ENCODE measurements at places on chromosomes 1 and 21.

DNA sequence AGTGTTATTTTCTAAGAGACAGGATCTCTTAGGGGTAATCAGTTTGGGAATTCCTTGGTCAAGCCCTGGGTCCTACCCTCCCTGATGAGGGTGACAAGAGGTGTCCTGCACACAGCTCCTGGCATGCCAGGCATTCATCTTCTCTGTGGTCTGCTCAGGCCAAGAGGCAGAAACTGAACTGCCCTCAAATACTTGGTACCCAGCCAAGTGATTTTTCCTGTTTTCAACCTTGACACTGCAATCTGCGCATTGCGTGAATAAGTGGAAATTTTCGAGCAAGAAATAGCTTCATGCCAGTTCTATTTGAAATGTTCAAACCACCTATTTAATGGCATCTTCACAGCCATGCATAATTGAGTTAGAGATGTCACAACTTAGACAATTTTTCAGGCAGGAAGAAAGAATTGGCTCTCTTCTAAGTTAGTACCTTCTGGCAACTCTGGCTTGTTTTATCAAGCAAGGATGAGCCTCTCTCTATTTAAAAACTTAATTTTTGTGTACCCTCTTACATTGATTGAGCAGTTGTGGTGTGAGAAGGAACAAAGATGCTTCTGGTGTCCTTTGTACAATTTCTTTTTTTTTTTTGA, 27.0 kb downstream of the DNM3 start:
- DNase-seq, result no peak

GRCh38 chr1:168913711-168914463, 184.9 kb upstream of the DPT start:
- DNase-seq, result no peak

DNA sequence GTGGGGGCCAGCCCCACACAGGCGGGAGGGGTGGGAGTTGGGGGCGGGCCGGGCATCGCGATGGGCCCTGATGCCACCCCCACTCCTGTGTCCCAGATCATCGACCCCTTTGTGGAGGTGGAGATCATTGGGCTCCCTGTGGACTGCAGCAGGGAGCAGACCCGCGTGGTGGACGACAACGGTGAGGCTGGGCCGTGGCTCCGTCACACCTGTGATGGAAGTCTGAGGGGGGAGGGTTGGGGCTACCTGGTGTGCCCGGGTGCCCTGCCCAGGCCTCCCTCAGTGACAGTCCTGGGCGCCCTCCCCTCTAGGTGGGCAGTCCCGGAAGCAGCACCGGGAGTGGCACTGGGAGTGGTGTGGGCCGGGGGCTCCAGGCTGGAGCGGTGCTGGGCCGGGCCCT, 22.6 kb downstream of the PLCH2 start:
- DNase-seq, result no peak

DNA sequence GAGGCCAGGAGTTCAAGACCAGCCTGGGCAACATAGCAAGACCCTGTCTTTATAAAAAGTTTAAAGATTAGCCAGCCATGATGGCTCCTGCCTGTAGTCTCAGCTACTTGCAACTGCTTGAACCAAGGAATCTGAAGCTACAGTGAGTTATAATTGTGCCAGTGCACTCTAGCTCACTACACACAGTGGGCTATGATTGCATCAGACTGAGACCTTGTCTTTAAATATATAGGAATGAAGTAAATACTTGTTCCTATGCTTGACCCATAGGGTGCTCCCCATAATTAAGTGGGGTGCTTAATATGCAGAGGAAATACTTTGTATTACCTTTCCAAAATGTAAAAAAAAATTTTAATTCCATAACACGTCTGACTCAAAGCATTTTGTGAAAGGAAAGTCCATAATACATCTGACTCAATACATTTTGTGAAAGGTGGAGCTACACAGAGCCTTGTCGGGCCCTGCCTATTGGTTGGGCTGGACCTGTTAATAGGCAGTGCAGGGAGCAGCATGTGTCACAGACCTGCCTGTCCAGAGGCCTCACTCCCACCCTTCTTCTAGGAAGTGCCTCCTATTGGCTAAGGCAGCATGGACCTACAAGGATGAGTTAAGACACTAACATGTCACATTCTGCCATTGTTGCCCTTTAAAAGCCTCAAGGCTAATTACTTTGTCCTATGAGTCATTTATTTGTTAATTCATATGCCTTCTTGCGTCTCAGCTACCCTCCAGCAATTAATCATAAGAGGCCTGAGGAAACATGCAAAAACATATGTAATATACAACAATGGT, 33.6 kb downstream of the CD58 start:
- no peak for DNase-seq

DNA sequence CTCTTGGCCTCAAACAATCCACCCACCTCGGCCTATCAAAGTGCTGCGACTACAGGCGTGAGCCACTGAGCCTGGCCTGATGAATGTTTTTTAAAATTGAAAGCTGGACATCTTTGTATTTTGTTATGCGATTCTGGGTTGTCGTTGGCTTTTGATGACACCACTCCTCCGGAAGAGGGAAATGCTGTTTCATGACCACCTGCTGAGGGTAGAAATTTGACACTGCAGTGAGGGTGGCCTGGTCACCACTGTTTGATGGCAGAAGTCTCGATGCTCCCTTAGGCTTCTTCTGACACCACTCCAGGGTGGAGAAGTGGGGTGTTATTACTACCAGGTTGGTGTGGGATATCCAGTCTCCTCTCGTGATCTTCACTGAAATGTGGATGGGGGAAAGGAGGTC, 357.2 kb downstream of the RGS7 start:
- DNase-seq, result no peak

DNA sequence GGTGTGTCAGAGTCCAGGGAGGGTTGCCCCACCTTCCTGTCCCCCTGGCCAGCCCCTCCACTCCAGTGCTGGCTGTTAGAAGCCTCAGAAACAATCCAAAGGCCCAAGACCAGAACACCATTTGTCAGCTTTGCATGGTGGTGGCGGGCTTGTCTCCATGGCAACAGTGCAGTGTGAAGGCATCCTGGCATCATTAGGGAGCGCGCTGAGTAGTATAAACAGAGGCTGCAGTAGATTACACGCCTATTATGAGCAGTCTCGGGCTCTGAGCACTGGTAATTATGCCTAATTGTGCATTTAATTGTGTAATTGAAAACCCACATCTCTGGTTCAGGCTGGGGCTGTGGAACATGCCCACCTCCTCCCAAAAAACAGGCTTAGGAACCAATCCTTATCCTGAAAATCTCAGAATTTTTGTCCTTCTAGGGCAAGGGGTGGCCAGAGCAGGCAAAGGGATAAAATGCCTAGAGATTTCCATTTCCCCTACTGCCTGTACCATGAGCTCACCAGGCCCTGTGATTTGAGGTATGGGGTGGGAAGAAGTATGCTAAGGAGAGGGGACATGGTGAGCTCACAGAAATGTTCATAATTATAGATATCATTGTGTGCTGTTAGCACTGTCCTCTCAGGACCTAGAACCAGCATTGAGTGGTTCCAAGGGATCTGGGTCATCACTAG, 11.7 kb downstream of the NKAIN1 start:
- no peak for DNase-seq

DNA sequence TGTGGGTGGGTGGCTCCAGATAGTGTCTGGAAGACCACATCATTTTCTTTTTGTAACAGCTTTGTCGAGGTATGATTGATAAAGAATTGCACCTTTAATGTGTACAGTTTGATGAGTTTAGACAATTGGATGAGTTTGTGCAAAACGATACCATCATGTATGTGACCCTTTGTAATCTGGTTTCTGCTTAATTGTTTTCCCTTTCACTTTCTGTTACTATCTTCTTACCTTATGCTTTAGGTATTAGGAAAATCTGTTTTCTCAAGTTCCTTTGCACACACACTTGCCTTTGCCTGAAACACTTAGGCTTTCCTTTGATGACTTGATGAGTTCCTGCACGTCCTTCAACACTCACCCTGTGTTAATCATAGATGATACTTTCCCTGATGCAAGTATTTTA, 6.8 kb downstream of the OR10Z1 start:
- DNase-seq, result no peak
